Central memory CD4-positive, alpha-beta T cell (primary cell): ENCODE measurements at places on chromosomes 13 and 19.

DNA sequence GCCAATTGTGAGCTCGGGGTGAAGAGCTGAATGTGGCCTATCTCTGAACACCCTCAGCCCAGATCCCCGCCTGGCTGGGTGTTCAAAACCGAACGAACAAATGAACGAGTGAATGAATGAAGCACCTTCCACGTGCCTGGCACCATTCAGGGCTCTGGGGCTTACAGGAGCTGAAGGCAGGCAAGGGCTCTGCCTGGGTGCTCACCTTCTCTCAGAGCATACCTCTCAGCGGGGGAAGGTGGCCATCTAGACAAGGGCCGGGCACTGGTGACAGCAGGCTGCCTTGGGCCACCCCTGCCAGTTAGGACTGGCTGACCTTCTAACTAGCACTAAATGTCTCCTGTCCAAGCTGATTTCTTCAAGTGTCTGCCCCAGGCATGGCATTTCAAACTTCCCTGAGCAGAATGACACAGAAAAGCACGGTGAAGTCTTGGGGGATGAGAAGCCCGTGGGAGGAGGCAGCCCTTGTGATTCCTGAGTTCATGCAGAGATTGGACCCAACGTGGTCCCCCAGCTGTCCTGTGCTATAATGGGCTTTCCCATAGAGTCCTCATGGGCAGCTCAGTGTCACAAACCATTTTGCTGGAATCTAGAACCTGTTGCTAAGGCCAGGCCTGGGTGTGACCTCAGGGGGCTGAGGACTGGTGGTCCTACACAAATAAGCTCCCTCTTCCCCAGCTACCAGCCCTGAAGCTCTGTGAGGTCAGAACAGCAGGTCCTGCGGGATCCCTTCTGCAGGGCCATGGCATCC is 27.9 kb upstream of the VSTM2B start:
- DNase-seq, result no peak

- peak; percentile 34 for DNase-seq
Observed at GRCh38 chr19:1401138-1401888, at the start of gene GAMT. Gene GAMT (minus strand): TSS chr19:1401542. CDS start chr19:1401476, 66 bp downstream.

- no peak for DNase-seq
Observed at GRCh38 chr19:36514012-36514612, 14.0 kb downstream of the ZNF260 start.

DNA sequence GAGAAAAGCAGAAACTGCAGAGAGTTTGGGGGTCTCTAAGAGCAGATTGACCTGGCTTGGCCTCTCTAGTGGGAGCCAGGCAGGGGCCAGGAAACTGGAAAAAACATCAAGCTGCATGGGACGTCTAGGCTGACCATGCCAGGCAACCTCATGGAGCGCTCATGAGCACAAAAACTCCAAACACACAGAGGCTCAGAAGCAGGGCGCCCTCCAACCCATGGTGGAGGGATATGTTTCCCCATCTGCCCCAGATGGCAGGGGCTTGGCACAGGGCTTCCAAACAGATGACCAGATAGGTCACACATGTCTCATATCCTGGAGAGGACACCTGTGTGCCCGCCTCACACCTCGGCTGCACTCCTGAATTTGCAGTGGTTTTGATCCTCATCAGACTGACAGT is 879.0 kb downstream of the UQCRFS1 start:
- DNase-seq, result no peak

- no peak for DNase-seq
Observed at GRCh38 chr13:64054321-64054720, 2638.7 kb upstream of the PCDH20 start.

GRCh38 chr19:4582980-4583842 is 23.7 kb upstream of the SEMA6B start:
- DNase-seq, result no peak

- DNase-seq, result no peak
Observed at GRCh38 chr13:73110814-73111213, 52.0 kb downstream of the KLF5 start.

DNA sequence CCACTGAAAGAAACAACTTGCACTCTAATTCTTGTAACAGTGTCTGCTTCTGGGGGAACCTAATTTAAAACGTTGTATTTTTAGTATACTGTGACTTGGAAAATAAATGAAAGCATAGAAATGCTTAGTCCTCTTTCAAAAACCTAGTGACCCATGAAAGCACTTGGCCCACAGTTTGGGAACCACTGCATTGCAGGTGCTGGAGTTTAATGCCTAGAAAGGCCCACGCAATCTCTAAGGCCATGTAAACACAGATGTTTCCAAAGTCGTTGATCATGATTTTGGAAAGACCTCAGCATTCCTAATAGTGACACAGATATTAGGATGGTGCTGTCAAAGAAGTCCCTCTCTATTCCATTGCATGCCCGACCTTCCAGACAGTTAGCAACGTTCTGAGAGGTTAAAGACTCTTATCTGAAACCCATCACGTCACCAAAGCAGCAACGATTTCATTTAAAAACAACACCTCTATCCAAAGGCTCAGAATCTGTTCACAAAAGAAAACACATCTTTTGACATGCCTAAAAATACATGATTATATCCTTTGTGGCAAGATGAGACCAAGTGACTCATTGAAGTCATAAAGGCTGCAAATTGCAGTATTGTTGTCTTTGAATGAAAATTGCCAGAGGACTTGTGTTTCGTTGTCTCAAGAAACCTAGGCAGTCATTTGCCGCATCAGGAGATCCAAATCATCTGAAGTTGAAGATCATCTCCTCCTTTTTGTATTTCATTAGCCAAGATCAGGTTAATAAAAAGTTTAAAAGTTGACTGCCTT is 328.0 kb upstream of the ZNF507 start:
- no peak for DNase-seq

DNA sequence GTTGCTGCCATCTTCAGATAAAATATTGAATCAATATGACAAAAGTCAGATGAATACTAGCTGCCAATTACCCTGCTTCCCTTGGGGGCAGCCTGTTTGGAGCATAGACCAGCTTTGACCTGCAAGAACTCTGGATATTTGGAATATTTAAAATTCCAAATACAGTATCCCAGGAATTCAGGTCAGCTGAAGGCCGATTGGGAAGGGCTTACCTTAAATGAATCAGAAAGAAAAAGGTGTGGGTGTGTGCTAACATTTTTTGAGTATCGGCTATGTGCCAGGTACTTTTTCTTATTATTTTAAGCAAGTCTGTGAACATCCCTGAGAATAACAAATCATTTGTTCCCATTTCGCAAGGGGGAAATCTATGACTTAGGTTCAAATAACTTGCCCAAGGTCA is 1.8 kb upstream of the RUBCNL start:
- no peak for DNase-seq

GRCh38 chr19:16571283-16571682 is 932 bp downstream of the SLC35E1 start:
- no peak for DNase-seq
